ENCODE measurements at places on chromosomes 7 and 10.

GRCh38 chr7:29971566-29972314 is 17.9 kb downstream of the SCRN1 start:
- no peak for DNase-seq

- no peak for DNase-seq
Measured at GRCh38 chr7:69753981-69754380, 155.7 kb downstream of the AUTS2 start.

DNA sequence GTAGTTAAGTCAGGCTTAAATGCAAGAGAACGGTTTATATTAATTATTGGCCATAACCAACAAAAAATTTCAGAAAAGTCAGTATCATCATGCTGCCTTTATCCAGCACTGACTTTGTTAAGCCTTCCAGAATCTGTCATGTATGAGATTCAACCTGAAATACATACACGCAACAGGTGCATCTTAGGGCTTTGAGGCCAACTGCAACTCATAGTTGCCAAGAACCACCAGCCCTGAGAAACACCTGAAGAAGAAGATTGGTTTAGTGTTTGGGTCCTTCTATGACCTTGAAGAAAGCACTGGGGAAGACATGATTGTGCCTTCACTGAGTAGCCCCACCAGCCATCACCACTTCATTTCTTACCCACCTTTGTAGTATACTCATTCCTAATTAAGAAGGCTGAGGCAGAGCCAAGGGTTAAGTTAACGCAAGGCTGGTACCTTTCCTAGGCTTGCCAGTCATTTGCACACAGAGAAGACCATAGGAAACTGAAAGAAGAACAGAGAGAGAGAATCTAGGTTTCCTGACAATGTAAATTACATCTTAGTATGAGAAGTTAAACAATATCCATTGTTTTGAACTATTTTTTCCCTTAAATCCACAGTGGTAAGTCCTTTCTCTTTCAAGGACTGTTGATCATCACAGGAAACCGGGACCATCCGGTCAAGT is 200.1 kb upstream of the PRKCQ start:
- no peak for DNase-seq

GRCh38 chr10:126170371-126170770 is 217.9 kb downstream of the ADAM12 start:
- DNase-seq, result no peak

DNA sequence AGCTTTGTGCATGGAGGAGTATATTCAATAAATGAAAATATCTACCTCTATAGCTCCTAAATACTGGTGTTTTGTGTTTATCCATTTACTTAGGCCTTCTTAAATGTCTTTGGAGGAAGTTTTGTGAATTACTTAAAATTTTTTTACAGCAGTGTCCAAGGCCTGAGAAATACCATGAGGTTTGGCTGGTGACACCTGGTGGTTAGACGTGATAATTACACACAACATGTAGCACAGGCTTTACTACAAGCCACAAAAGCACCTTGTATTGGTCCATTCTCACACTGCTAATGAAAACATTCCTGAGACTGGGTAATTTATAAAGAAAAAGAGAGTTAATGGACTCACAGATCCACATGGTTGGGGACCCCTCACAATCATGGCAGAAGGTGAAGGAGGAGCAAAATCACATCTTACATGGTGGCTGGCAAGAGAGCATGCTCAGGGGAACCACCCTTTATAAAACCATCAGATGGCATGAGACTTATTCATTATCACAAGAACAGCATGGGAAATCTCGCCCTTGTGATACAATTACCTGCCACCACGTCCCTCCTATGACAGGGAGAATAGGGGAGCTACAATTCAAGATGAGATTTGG is 20.6 kb downstream of the HYAL4 start:
- no peak for DNase-seq

DNA sequence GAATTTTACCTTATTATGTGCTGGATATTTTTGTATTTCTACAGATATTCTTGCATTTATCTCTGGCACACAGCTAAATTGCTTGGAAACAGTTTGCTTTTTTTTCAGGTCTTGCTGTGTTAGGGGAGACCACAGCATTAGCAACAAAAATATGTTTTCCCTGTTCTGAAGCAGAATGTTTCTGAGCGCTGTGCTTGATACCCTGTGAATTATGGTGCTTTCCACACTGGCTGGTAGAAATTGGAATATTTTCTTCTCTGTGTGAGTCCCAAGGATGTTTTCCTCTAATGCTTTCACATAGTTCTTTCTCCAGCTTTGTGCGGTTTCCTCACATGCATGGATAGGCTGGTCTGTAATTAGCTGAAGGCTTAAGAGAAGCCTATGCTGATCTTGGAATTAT is 651.6 kb upstream of the IGFBP3 start:
- no peak for DNase-seq

GRCh38 chr10:86652361-86653202 is 1.8 kb upstream of the OPN4 start:
- DNase-seq, result no peak

GRCh38 chr10:74589226-74589673 is 237.2 kb upstream of the KAT6B start:
- DNase-seq, result no peak

GRCh38 chr10:21516242-21517131 is 9.0 kb downstream of the SKIDA1 start:
- DNase-seq, result no peak

DNA sequence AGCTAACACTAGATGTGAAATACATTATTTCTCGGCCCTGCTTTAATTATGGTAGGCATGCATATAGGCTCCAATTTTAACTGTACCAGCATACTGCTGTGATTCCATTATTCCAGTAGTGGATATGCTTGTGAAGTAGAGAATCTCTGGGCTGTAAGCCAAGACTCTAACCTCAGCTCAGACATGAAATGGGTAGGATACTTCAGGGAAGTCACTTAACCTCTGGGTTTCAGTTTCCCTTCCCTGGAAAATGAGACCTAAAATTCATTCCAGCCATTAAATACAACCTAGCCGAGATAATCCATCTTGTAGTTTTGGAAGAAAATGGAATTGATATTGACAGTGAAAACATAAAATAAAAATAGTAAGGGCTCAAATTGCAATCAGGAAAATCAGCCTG is 59.6 kb upstream of the TRIL start:
- DNase-seq, result no peak

- peak; percentile 49 for DNase-seq
Measured at GRCh38 chr7:127347567-127348246, 44.8 kb downstream of the ZNF800 start.

DNA sequence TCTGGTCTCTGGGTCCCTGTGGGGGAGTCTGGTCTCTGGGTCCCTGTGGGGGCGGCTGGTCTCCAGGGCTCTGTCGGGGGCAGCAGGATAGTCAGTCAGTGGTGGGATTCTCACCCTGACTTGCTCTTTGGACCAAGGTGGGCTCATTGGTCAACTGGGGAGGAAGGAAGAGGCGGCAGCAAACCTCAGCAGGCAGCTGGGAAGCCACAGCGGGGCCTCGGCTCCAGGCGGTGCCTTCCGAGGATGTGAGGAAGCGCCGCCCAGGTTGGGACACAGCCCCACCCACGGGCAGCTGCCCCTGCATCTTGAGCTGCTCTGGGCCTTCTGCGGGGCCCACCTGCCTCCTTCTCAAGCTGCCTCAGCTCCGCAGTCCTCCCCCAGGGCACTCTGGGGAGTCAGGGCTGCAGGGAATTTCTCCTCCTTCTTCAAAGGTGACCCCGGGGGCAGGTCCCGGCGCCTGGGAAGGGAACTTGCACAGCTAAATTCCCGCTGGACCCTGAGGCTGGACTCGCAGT is 20.4 kb upstream of the KNDC1 start:
- no peak for DNase-seq

DNA sequence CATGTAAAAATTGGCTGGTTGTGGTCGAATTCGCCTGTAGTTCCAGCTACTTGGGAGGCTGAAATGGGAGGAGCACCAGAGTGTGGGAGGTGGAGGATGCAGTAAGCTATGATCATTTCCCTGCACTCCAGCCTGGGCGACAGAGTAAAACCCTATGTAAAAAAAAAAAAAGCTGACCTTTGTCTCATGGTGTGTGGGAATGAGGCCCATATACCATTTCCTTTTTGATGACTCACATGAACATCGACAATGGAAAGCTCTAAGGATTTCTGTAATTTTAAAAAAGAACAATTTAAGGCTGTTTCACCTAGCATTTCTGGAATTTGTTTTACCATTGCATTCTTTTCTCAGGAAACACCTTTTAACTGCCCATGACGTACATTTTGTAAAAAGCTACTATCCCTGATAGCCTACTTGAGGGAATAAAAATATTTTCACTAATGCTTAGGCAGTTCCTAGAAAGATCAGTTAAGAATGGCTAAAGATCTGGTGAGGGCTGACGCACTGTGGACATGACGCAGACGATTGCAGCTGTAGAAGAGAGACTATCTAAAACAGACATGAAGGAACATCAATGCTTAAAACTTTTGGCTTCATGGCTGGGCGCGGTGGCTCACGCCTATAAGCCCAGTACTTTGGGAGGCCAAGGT is 400.6 kb upstream of the IGFBP3 start:
- DNase-seq, result no peak

DNA sequence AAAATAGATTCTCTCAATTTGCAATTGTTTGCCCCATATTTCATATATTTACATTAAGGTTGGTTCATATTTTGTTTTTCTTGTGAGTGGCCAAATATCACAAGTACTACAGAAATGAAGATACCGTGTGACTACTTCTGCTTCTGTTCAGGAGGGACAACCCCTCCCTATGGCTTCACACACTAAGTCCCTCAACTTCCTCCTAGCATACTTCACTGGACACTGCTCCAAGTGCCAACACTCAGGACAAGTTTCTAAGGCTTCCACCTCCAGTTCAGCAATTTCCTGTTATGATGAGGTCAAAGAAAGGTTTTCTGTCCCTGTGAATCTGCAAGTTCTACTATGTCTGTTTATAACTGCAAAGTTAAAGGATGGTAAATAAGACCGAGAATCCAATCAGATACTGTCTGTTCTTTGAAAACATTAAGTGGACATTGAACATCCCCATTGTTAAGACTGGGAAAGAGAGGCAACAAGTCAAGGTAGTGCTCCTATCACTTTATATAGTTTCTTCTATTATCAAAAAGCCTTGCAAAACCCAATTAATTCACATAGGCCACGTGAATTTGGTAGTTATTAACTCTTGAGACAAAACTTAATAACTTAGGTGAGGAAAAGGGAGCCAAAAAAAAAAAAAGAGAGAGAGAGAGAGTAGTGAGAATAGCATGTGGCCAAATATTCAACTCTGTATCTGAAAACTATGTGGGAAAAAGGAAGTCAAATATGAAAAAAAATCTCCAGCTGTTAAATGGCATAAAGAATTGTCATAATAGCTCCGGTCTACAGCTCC is 81.3 kb upstream of the DKK1 start:
- DNase-seq, result peak; percentile 3
